SJSA1 (cell line): ENCODE measurements at places on chromosomes 3 and 15. TPM values are rescaled to one million over a fixed set of nuclear protein-coding genes. Genes with fewer than 3 reads are reported as not detected.

GRCh38 chr3:81763001-81763400, 1.6 kb upstream of the GBE1 start:
- H3K27ac ChIP-seq: no peak overlapping the region
- no peak overlapping the region for H3K4me3 ChIP-seq
- H3K4me1 ChIP-seq: peaks cover 26% of the 10 kb centered on the region
- no peaks in the 10 kb centered on the region for H3K27me3 ChIP-seq

- no peak overlapping the region for H3K4me3 ChIP-seq
- H3K27ac ChIP-seq: no peak overlapping the region
- H3K36me3 ChIP-seq: no peaks in the 10 kb centered on the region
- H3K4me1 ChIP-seq: no peaks in the 10 kb centered on the region
- H3K27me3 ChIP-seq: no peaks in the 10 kb centered on the region
These were observed 38.1 kb downstream of the SERPINI1 start for GRCh38 chr3:167773584-167773983.

DNA sequence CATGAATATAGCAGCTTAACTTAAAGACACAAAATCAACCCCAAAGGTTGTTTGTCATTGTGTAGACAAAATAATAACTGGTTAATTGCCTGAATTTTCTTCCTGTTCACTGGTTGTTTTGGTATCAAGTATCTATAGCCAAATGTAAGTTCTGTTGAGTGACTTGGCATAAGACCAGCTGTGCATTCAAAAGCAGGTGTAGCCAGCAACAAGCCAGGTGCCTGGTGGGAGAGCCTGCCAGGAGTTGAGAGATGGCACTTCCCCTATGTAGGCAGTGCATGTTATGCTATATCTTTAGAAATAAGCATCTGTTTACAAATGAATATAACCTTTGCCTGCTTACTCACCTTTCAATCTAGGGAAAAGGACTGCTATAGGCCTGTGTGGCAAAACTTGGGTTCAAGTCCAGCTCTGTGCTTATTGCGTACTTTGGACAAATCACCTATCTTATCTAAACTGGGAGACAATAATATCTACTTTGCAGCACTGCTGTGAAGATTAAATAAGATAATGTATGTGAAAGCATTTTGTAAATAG, 84.9 kb upstream of the TBL1XR1 start:
- no peak overlapping the region for H3K4me3 ChIP-seq
- no peak for DNase-seq
- H3K27ac ChIP-seq: no peak overlapping the region
- H3K4me1 ChIP-seq: peaks cover 14% of the 10 kb centered on the region
- H3K36me3 ChIP-seq: no peaks in the 10 kb centered on the region

- H3K36me3 ChIP-seq: peaks cover 6% of the 10 kb centered on the region
- H3K4me3 ChIP-seq: no peak overlapping the region
- peaks cover 4% of the 10 kb centered on the region for H3K4me1 ChIP-seq
- no peak overlapping the region for H3K27ac ChIP-seq
- DNase-seq: no peak
These were observed 69.8 kb downstream of the UMPS start for GRCh38 chr3:124800076-124800475.

GRCh38 chr3:103440539-103441203, 1005.9 kb downstream of the ZPLD1 start:
- no peak overlapping the region for H3K4me3 ChIP-seq
- H3K4me1 ChIP-seq: no peaks in the 10 kb centered on the region

Gene ALDH1A3
- total RNA-seq: 1.9 and 2.2 TPM in 2 replicates

Gene P2RY1
- total RNA-seq: under 0.01 and 0.06 TPM in 2 replicates
